ENCODE measurements at places on chromosomes 1 and 21.
A peak's percentile ranks its signal among the peaks of the same experiment; 100 is the strongest.

GRCh38 chr1:207954104-207954503 lies 43.2 kb upstream of the CD34 start:
- DNase-seq, result no peak

GRCh38 chr1:4530166-4530785 lies 124.1 kb upstream of the AJAP1 start:
- DNase-seq, result no peak

- DNase-seq, result peak; percentile 42
Observed at GRCh38 chr1:192654591-192655251, 18.8 kb downstream of the RGS13 start.

DNA sequence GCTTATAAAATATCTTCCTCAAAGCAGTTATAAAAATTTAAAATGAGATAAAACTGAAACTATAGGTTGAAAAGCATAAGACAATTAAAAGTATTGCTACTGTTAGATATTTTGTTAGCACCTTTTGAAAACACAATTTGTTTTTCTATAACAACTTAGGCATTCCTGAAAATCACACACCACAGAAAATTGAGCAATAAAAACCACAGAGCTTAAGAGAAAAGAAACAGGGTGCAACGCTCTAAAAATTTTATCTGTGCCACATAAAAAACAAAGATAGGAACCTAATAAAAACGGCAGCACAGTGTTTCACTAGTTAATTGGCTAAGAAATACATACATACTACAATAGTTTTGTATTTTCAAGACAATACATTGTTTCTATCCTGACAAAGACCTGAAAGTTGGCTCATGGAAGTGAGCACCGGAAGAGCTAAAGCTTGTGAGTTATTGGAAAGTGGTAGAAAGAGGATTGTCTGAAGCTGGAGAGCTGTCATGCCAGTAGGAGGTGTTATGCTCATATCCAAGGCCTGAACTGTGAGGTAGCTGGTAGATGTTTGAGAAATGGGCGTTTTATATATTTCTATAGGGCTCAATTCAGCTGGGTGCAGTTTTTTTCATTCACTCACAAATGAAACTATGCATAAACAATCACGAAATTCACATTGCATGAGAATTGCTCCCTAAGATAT lies 45.8 kb downstream of the RGS7 start:
- peak; percentile 63 for DNase-seq

- DNase-seq, result no peak
Observed at GRCh38 chr21:15080526-15080925, 15.7 kb upstream of the NRIP1 start.

DNA sequence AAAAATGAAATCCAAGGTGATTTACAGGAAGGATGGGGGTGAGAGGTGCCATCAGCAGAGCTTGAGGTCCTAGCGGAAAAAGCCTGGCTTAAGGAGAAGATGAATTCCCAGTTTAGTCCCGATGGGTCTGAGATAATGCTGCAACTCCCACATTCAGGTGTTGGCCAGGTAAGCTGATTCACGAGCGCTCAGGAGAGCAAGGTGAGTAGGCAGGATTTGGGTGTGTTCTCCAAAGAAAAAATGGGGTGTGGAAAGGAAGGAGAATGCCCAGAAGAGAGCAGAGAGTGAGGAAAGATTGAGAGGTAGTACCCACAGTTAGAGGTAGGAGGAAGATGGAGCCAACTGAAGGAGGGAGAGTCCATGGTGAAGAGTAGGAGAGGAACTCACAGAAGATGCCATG lies 12.5 kb downstream of the RIMS3 start:
- no peak for DNase-seq

Data from cardiac fibroblast (primary cell).